ENCODE measurements at places on chromosomes 4 and X.

DNA sequence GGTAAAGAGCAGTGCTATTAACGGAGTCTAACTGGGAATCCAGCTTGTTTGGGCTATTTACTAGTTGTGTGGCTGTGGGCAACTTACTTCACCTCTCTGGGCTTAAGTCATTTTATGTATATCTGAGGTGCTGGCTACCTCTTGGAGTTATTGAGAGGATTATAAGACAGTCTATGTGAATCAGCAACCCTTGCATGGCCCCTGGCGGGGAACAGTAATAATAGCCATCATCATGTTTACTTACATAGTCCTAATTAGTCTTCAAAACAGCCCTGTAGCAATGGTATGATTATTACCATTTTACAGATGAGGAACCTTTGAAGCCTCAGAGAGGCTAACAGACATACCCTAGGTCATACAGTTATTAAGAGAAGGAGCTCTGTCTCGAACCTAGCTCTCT is 1.5 kb downstream of the HPRT1 start:
- DNase-seq: no peak

DNA sequence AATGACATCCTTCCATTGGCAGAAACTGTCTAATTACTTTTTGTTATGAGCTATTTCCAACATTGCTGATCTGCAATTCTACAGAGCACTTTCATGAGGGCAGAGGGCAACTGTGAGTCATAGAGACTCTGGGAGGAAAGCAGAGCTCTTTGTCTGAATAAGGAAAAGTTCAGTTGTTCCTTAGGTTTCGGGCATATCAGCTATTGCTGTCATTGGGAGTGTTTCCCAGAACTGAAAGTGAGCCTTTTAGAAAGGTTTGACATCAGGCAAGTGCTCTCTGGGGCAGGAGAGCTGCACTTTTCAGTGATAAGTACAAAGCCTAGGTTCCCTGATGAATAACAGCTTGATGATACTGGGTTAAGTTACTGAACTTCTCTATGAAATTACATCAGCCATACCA is 119.2 kb upstream of the EDNRA start:
- DNase-seq: no peak

DNA sequence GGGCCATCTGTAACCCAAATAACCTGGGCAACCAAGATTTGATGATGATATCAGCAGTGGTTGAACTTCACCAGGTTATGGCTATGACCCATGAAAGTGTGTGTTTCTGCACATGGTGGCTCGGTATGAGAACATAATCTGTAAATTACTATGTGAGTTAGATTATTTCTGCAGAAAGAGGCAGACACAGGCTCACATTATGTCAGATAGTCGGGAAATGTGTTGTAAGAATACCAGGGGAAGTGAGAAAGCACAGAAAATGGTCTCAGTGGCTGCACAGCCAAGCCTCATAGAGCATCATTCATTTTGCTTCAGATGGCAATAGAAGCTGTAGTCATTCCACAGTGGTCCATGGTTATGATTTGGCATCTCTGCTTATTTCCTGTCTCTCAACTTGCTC is 63.0 kb upstream of the RBPJ start:
- DNase-seq: peak; percentile 69

- no peak for DNase-seq
Observed at GRCh38 chr4:166198041-166198440, 325.0 kb downstream of the TLL1 start.

DNA sequence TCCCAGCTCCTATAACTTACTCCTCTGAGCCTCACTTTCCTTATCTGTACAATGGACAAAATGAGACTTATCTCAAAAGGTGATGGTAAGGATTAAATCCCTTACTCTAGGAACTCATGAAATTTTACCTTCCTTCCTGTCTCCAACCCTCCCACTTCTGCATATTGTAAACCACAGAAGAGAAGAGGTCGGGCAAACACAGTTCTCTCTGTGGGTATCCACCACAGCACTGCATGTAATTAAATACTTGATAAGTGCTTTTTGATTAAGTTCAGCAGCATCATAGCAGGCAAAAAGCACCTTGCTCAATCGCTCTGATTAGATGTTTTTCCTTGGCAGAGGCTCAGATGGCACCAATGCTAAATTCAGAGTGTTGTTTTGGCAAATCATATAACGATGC is 17.3 kb upstream of the TMEM192 start:
- no peak for DNase-seq

GRCh38 chr4:112311516-112311915 is 14.3 kb downstream of the ALPK1 start:
- no peak for DNase-seq

DNA sequence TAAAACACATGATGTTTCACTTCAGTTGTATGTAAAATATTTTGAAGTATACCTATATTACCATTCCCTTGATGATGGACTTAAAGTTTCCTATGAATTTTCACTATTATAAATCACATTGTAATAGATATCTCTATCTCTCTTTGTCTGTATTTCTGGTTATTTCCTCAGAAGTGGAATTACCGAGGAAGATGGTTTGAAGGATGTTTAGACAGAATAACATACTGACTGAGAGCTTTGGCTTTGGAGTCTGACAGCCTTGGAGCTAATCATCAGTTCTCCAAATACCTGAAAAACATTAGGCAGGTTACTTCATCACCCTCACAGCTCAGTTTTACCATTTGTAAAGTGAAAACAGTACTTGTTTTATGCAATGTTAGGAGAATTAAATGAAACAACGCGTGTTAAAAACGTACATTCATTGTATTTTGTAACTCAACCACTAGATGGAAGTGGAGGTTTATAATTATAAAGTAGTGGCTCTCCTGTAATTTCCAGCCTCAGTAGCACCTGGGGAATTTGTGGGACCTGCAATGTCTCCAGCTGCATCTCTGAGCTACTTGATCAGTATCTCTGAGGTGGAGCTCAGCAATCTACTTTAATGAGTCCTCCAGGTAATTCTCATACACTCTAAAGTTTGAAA is 14.3 kb downstream of the JCHAIN start:
- peak; percentile 4 for DNase-seq

GRCh38 chr4:28449085-28449484 is 1588.4 kb downstream of the STIM2 start:
- no peak for DNase-seq

DNA sequence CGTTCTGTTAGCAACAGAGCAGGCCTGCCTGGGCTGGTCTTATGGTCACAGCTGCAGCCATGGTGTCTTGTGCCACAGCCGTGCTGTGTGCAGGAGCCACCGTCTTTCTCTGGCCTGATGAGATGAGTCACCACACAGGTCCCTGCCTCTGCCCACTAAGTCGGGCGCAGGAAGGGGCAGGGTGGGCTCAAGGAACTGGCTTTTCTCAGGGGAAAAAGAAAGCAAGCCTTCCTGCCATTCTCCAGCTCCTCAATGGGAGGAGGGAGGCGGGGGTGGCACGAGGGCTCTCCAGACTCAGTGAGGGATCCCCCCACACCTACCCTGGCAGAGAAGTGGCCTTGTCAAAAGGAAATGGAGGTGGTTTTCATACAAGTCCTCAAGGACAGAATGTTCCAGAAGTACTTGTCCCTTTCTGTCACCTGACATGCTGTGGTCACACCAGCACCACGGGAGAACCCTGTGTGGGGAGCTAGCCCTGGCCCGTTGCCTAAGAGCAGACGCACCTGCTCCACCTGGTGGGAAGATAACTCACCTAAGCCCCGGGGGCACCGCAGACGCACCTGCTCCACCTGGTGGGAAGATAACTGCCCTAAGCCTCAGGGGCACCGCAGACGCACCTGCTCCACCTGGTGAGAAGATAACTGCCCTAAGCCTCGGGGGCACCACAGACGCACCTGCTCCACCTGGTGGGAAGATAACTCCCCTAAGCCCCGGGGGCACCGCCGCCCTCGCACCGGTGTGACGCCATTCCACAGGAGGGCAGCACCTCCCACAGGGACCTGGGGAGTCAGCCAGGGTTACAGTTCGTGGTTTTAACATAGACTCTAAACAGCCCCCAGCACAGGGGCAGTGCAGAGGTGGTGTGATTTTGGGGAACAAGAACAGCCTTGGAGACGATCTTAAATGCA is 18.5 kb downstream of the UVSSA start:
- no peak for DNase-seq

DNA sequence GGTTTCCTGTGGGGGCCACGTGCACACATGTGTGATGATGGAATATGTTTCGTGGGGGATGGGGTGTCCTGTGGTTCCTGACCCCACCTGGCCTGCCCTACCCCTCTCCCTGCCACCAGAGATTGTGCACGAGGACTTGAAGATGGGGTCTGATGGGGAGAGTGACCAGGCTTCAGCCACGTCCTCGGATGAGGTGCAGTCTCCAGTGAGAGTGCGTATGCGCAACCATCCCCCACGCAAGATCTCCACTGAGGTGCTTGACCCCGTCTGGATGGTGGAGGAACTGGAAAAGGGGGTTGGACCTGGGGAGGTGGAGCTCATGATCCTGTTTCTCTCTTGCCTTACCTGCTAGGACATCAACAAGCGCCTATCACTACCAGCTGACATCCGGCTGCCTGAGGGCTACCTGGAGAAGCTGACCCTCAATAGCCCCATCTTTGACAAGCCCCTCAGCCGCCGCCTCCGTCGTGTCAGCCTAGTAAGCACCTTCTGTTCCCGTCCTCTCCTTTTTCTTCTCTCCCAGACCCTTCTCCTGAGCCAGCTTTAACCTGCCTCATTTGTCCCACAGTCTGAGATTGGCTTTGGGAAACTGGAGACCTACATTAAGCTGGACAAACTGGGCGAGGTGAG is 5.9 kb downstream of the CDK16 start:
- no peak for DNase-seq

- no peak for DNase-seq
Observed at GRCh38 chrX:38327775-38328081, 419 bp upstream of the RPGR start.

DNA sequence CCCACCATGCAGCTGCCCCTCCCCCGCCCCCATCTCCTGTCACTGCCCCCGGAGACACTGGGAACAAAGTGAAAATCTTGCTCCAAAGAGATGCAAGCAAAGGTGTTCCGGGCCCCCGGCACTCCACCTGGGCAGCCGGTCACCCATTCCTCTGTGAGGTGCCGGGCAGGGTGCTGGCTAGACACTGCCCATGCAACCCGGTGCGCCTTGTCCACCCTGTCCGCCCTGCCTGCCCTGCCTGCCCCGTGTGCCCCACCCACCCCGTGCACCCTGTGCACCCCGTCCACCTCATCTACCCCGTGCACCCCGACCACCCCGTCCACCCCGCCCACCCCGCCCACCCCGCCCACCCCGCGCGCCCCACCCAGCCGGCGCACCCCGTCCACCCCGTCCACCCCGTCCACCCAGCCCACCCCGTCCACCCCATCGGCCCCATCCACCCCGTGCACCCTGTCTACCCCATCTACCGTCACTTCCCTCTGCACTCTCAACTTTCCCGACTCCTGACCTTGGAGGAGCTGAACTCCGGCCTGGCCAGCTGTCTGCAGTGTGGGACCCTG is 31.9 kb upstream of the FGFR3 start:
- no peak for DNase-seq

- DNase-seq: no peak
Observed at GRCh38 chrX:111095974-111096895, at the start of gene PAK3. TSS of gene PAK3 (plus strand) at chrX:111096191. CDS start at chrX:111123104, 26,913 bp downstream.

DNA sequence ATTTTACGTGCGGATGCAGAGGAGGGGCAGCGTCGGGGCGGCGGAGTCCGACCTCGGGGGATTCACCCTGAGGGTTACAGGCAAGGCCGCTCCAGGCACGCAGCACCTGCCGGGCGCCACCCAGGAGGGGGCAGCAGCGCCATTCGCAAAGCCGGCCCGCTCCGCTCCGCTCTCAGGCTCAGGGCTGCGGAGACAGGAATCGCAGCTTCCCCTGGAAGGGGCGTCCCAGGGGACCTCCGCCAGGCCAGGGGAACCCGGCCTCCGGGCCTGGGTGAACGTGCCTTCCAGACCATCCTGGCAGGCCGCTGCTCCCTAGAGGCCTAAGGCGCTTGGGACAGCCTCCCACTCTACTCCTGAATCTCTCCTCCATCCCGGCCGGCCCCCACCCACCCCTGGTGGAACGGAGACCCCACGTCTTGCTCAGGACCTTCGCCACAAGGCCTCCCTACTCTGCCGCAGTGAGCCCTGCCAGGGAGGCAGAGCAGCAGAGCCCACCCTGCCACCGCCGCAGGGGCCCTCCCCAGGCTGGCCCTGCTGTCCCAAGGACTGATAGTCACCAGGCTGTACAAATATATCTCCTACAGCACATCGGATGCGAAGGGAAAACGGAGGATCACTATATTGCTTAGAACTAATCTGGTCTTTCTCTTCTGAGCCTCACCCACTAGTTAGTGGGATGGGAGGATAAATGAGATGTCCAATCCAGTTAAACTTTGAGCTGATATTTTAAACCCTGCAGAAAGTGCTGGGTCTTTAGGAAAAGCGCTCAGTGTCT is 115.0 kb downstream of the SMIM20 start:
- DNase-seq: peak; percentile 15

- peak; percentile 72 for DNase-seq
Observed at GRCh38 chrX:28010875-28011274, 29.6 kb upstream of the DCAF8L1 start.
